ENCODE measurements at places on chromosomes 11 and 22.

GRCh38 chr22:35231585-35232084 is 25.7 kb upstream of the HMGXB4 start:
- H3K27ac ChIP-seq = no peak overlapping the region
- peak; percentile 33 for DNase-seq
- peaks cover 3% of the 10 kb centered on the region for H3K4me1 ChIP-seq
- no peaks in the 10 kb centered on the region for H3K27me3 ChIP-seq
- no peaks in the 10 kb centered on the region for H3K36me3 ChIP-seq

GRCh38 chr22:38756711-38757463 is 1.1 kb upstream of the SUN2 start:
- H3K36me3 ChIP-seq = no peaks in the 10 kb centered on the region
- peaks cover 39% of the 10 kb centered on the region for H3K4me1 ChIP-seq
- DNase-seq = no peak
- peak overlapping the region; percentile 76 for H3K4me3 ChIP-seq
- peak overlapping the region; percentile 71 for H3K27ac ChIP-seq

DNA sequence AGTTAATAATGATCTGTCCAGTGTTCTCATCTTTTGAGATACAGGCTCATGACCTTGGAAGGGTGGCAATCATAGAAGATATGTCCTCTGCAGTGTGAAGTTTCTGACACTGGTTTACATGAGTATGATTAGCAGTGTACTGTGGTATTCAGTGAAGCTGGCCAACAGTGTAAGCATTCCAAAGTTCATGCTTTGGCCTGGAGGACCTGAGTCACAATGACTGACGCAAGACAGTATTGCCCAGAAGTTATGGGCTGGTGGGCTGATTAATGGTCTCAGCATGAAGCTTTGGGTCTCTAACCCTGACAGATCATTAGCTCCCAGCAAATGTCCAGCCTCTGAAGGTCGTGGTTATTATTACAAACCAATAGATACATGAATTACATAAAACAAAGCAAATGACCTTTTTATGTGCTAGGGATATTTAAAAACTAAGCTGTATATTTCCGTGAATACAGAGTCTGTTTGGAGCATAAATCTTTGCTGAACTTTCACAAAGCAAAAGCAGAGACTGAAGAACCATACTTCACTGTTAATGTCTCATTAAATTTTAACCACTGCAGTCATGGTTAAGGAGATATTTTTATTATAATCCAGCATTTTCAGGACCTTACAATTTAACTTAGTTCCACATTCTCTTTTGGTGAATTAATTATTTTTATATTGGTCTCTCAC is 28.3 kb upstream of the USP47 start:
- no peak overlapping the region for H3K27ac ChIP-seq
- H3K4me3 ChIP-seq = no peak overlapping the region
- no peaks in the 10 kb centered on the region for H3K27me3 ChIP-seq
- DNase-seq = no peak
- no peaks in the 10 kb centered on the region for H3K4me1 ChIP-seq

DNA sequence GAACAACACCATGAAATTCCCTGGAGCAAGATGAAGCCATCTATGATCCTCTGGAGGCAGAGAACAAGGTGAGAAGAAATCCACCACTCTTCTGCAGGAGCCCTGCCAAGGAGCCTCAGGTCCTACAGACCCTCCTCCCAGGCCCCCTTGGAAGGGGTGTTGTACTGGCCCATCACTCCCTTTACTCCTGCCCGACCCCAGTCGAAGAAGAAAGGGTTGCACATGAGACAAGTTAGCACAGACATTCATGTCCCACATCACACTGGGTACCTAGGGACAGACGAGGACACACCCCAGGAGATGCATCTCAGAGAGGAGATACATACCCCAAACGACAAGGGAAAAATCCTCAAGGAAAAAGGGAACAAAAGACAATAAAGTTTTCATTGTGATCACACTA is 82.8 kb upstream of the NARS2 start:
- H3K27me3 ChIP-seq = no peaks in the 10 kb centered on the region
- no peak for DNase-seq
- H3K36me3 ChIP-seq = no peaks in the 10 kb centered on the region
- no peak overlapping the region for H3K27ac ChIP-seq
- H3K4me3 ChIP-seq = no peak overlapping the region

- no peak for DNase-seq
- H3K27me3 ChIP-seq = no peaks in the 10 kb centered on the region
- no peak overlapping the region for H3K27ac ChIP-seq
- no peak overlapping the region for H3K4me3 ChIP-seq
- H3K4me1 ChIP-seq = peaks cover 24% of the 10 kb centered on the region
Measured at GRCh38 chr22:17260950-17261349, 41.7 kb upstream of the ADA2 start.

GRCh38 chr22:34849965-34850364 is 216.0 kb upstream of the ISX start:
- H3K36me3 ChIP-seq = no peaks in the 10 kb centered on the region
- no peak for DNase-seq
- H3K4me3 ChIP-seq = no peak overlapping the region
- no peak overlapping the region for H3K27ac ChIP-seq

- H3K4me3 ChIP-seq = no peak overlapping the region
- no peaks in the 10 kb centered on the region for H3K36me3 ChIP-seq
- no peak overlapping the region for H3K27ac ChIP-seq
Measured at GRCh38 chr22:25697181-25697664, 44.8 kb upstream of the MYO18B start.

- peaks cover 37% of the 10 kb centered on the region for H3K4me1 ChIP-seq
- peak; percentile 93 for DNase-seq
- no peaks in the 10 kb centered on the region for H3K27me3 ChIP-seq
- H3K36me3 ChIP-seq = peaks cover 39% of the 10 kb centered on the region
Measured at GRCh38 chr11:121482231-121483129, 29.7 kb upstream of the SORL1-AS1 start.

DNA sequence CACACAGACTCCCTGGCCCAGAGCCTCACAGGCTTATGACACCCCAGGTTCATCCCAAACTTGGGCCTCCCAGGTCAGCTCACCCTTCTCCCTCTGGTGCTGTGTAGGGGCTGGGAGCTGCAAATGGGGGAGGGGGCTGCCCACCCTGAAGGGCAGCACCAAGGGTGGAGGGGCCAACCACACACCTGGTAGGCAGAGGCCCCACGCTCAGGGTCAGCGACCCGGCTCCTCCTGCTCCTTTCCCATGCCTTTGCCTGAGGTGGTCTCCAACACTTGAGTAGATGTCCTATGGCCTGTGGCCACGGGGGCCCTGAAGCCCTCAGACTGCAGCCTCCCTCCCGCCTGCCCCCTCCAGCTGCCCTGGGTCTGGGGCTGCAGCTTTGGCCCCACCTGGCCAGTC is 3.4 kb downstream of the DGCR6 start:
- DNase-seq = no peak
- H3K27me3 ChIP-seq = no peaks in the 10 kb centered on the region
- H3K4me3 ChIP-seq = no peak overlapping the region

DNA sequence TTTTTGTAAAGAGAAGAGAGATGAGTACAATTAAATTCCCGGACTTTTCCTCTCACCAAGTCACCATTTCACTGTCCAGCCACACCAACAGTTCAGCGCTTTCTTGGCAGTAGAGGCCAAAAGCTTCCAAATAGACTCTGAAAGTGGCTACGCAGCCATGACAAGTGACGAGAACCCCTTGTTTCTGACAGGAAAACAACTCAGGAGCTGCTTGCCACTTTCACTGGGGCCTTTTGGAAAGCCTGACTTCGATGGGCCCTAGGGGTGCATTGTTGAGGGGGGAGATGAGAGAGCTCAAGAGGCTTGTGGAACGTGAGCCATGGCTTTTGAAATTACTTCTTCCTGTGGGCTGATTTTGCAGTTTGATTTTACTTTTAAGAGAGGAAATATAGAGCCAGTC is 422.1 kb upstream of the FAT3 start:
- no peak for DNase-seq
- no peak overlapping the region for H3K4me3 ChIP-seq
- H3K27me3 ChIP-seq = no peaks in the 10 kb centered on the region
- H3K36me3 ChIP-seq = no peaks in the 10 kb centered on the region
- no peaks in the 10 kb centered on the region for H3K4me1 ChIP-seq
